ENCODE measurements at places on chromosomes 5 and 9.

DNA sequence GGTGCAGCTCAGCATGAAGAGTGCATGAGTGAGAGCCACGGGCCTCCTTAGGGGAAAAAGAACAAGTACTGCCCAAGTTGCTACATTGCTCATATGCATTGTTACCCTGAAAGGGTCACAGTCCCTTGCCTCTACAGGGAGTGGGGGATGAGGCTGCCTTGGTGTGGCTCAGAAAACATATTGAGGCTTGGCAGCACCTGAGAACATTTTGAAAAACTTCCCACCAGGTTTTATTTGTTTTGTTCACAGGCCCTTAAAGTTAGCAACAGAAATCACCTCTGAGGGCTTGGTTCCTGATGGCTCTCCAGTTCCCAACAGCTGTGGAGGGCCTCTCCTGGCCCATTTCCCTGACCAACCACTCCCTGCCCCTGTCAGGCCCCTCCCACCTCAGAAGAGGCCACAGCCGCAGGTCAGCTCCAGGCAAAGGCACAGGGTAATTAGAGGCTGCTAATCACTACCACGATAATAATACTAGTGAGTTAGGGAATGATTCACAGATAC, 90.7 kb upstream of the ADRA1B start:
- no peak for DNase-seq

DNA sequence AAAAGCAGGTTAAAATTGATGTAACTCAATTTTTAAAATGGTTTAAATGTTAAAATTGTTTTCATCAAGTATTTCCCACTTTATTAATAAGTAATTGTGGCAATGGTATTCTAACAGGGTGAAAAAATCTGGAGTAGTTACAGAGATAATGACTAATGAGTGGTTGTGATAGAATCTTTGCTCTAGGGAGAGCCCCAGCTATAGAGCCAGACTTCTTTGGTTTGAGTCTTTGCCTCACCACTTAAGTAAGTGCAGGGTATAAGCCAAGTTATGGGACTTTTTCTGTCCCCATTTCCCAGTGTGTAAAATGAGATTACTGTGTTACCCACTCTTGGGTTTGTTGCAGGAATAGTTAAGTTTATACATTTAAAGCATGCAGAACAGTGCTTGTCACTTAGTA, 158.1 kb downstream of the FER start:
- no peak for DNase-seq

GRCh38 chr5:55418994-55419968, 111.5 kb downstream of the MTREX start:
- no peak for DNase-seq

DNA sequence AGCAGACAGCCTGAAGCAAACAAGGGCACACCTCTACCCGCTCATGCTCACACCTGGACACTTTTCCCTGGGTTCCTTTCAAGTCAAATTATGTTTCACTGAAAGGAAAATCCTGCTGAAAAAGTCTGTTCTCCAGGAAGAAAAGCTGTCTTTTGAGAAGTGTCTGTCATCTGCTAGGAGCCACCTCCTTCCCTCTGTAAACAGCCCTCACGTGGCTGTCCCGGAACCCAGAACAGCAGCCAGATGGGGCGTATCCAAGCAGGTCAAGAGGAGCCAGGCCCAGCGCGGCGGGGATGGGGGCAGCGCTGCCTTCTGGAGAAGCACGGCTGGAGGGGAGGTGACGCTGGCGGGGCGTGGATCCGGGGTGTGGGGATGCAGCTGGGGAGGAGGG, at the start of gene PNPLA7:
TSS of gene PNPLA7 (minus strand) at position 172 of the 391 bp plus-strand sequence. CDS start 205 bp downstream, outside the sequence.
- no peak for DNase-seq

DNA sequence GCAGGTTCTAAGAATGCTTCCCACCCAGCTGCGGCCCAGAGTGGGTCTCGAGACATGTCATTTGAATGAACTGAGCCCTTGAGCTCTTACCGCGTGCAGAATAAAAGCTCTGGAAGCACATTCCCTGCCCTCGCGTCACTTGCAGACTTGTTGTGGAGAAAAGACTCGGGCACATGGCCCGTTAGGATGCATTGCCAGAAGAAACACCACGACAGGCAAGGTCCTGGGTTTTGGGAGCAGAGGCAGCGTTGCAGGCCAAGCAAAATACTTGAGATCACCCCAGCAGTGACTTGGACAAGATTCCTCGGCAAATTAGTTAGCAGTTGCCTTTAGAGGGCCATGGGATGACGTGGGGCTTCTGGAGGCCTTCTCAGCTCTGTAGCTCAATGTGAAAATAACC, 170.8 kb upstream of the MSX2 start:
- DNase-seq: no peak

- DNase-seq: no peak
Observed at GRCh38 chr5:10229306-10230048, 20.2 kb downstream of the ATPSCKMT start.

DNA sequence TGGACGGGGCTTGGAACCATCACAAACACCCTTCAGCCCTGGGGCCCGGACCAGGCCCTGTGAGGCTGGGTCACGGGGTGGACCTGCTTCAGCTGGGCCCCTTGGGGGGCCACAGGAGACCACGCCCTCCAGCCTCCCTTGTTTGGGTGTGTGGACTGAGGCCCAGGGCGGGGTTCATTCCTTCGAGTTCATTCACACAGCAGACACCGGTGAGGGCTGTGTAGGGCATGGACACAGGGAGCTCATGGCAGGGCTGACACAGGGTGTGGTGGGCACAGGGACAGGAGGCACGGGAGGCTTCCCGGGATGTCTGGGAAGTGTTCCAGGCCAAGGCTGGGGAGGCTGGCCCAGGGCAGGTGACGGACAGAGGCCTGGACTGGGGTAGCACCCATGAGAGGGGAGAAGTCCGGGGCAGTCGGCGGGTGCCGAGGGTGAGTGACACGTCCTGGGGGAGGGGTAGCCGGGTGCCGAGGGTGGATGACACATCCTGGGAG, 8.9 kb downstream of the DNLZ start:
- DNase-seq: no peak

DNA sequence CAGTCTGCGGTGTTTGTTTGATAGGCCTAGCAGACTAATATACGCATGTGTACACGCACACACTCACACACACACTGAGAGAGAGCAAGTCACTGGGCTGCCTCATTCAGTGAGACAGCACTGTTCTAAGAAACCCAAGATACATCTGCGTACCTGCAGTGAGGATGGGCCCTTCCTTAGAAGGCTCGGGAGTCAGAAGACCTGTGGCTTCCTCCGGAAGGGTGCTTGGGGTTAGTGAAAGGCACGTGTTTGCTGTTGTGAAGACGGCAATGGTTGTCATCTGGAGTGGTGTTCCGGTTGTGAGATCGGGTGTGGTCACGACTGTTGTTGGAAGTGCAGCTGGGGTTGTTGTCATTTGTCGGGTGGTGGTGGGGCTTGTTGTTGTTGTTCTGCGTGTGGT, 11.7 kb downstream of the TIMD4 start:
- DNase-seq: no peak

GRCh38 chr5:78605611-78606010, 43.0 kb downstream of the LHFPL2 start:
- no peak for DNase-seq

DNA sequence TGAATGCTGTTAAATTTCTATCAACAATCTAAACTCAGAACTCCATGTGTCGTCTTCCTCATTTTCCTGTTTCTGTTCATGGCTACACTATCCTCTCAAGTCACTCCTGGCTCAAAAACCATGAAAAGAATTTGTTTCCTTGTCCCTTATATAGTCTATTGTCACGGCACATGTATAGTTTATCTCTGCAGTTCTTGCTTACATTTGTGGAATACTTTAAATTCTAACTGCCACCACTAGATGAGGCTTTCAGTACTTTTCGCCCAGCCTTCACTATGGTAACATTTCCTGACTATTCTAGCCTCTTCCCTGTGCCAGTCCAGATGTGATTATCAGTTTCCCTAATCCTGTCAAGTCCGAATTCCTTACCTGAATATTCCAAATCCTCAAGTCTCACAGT, 34.6 kb downstream of the PKD2L2 start:
- DNase-seq: no peak

DNA sequence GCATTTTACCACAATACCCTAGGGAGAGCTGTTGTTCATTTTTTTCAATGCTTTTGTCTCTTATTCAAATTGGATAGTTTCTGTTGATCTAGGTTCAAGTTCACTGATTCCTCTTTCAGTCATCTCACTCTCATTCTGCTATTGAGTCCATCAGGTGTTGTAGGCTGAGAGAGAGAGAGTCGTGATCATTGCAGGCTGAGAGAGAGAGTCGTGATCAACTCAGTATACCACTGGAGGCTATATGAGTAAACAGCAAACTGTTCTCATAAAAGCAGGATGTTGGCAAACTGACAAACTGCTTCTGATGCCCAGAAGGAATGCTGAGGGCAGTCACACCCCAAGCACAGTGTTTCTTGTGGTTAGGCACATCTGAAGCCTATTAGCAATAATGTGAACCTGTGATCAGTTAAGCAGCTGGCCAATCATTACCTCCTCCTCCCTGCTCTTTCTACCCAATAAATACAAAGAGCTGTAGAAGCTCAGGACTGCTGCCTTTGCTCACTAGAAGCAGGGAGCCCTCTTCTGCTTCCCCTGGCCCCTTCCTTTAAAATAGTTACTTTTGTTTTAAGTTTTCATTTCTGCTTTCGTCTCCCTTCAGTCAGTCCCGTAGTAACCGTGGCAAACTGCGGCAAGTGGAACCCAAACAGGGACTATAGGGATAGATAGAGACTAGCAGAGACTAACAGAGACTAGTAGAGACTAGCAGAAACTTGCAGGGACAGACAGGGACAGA, 476.1 kb upstream of the ACO1 start:
- DNase-seq: no peak

GRCh38 chr9:137023583-137023991, 4.5 kb downstream of the ABCA2 start:
- DNase-seq: no peak

- peak; percentile 22 for DNase-seq
Observed at GRCh38 chr9:96686638-96687335, 31.7 kb upstream of the PRXL2C start.

GRCh38 chr5:132785365-132785764, 8.3 kb upstream of the SEPTIN8 start:
- DNase-seq: no peak

GRCh38 chr9:130137641-130138081, 34.5 kb upstream of the NCS1 start:
- no peak for DNase-seq

- DNase-seq: no peak
Observed at GRCh38 chr5:135602882-135603721, 24.3 kb upstream of the CXCL14 start.

DNA sequence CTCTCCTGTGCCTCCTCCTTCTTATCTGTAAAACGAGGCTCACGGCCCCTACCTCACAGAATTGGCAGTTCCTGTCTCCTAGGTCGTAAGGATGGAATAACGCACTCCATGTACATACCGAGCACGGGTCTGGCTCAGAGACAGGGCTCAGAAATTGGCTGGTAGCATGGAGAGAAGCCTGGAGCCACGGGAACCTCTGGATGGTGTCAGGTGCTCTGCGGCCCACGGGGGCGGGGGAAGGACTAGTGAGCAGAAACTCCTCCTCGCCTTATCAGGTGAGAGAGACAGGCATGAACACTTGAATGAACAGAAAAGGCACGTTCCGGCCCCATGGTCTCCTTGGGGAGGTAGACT, 15.4 kb upstream of the C5orf47 start:
- DNase-seq: no peak

DNA sequence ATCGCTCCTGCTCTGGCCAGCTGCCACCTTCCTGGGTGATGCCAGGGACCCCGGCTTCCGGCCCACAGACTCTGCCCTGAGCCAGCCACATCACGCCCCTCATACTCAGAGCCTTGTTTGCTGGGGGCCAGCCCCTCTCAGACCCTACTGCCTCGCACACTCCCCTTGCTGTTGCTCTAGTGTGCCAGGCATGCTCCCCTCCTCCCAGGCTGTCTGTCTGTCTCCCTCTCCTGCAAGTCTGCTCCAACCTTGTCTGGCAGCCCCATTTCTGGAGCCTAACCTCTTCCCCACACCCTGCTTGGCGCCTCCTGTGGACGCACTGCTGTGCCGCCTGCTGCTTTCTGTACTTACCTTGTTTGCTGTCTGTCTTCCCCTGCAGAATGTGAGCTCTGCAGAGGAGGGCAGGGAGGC, 184.7 kb downstream of the HSPA4 start:
- no peak for DNase-seq

GRCh38 chr5:176620333-176620981, 9.9 kb downstream of the SNCB start:
- no peak for DNase-seq

GRCh38 chr5:141821430-141821925, 56.7 kb downstream of the PCDH1 start:
- no peak for DNase-seq

- DNase-seq: no peak
Observed at GRCh38 chr5:130017173-130017572, 112.9 kb downstream of the CHSY3 start.

DNA sequence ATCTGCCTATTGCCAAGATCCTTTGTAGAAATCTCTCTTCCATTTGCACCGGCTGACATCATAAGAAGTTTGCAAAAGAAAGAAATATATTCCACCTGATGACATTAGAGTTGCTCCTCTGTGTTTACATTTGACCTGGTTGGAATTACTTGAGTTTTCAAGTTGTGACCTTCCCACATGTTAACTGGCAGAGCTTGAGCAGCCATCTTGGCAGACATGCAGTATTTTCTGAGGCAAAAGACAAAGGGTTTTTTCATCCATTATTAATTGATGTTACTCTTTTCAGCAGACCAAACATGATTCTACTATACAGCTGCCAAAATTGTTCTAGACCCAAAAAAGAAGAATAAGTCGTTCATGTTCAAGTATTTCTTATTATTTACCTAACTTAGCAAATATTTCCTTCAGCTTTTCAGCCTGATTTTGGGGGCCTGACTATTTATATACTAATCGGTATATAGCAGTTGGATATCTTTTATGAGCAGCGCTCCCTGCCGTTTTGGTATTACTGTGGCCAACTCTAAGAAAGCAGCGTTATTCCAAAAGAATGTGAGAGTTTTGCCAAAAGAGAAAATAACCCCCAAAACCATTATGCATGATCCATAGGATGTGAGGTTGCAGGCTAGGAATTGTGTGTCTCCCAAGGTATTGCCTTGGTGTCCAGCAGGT, 212.9 kb downstream of the PBX3 start:
- no peak for DNase-seq

GRCh38 chr5:153523831-153524230, 33.4 kb downstream of the GRIA1 start:
- DNase-seq: no peak

DNA sequence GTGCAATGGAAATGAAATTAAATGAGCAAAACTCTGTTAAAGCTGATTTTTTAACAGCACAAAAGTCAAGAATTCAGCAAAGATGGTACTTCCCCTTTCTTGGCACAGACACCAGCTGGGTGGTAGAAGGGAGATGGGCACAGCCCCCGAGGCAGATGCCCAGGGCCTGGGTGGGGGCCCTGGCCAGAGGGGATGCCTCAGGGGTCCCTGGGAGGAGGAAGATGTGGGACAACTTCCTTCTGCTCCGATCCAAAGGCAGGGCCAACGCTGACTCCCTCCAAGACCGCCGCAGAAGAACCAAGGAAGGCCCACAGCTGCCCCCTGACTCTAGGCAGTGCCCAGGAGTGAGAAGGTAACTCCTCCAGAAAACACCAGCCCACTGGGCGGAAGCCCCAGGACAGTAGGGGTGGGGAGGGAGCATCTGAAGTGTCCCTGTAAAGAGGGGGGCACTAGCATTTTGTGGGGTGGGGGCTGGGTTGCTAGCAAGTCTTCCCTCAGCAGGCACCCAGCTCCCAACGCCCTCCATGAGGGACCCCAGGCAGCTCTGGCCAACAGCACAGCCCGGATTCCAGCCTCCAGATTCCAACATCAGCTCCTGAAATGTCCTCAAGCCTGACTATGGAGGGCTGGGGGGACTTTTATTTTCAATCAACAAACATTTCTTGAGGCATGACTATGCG, 4.9 kb downstream of the NACC2 start:
- no peak for DNase-seq
